Stimulated activated CD4-positive, alpha-beta T cell treated with anti-CD3 and anti-CD28 coated beads, Interleukin-1b, Interleukin-23, amount 100 ng/mL, for 48 hours (primary cell): ENCODE measurements at places on chromosomes 6 and 20.

GRCh38 chr20:51412333-51412871 lies 130.1 kb downstream of the NFATC2 start:
- DNase-seq: no peak

GRCh38 chr6:133807501-133807900 lies 81.4 kb upstream of the TCF21 start:
- no peak for DNase-seq

GRCh38 chr20:47445291-47445690 lies 56.4 kb upstream of the NCOA3 start:
- DNase-seq: no peak

DNA sequence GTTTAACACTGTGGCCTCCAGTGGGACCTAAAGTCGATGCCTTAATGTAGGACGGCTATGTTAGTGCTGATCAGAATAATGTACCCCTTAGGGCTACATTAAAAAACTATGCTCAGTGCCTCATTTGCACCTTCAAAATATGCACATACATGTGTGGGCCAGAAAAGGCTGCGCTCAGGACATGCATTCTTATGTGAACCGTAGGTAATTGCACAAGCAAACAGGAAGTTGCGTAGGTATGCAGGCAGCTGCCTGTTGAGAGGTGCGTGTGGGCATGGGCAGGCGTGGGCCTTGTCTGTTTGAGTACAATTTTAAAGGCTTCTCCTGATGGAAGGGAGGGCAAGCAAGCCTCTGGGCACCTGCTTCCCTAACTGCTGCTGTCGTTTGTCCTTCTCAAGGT lies 116.2 kb upstream of the JAG1 start:
- no peak for DNase-seq

GRCh38 chr6:35220711-35221110 lies 7.0 kb downstream of the SCUBE3 start:
- no peak for DNase-seq

- peak; percentile 45 for DNase-seq
These were observed 35.8 kb downstream of the RIPOR2 start for GRCh38 chr6:24899997-24900325.

- no peak for DNase-seq
These were observed 280.5 kb downstream of the SYNE1 start for GRCh38 chr6:152356662-152357061.

- DNase-seq: no peak
These were observed 20.9 kb upstream of the KCNG1 start for GRCh38 chr20:51043811-51044210.

DNA sequence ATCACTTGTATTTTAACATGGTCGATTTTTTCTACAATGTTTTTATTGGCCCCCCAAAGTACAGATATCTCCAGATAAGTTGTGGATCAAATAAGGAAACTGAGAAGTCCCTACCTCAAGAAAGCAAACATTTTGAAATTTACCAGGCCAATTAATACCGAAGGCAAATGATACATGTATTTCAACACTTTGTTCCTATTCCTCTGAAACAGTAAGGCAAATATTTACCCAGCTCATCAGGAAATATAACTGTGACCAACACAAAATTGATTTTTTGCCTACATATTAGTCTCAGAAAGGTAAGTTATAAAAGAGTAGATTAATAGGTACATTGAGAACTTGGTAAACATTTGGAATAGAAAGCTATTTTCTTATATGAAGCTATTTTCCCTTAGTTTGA lies 51.3 kb upstream of the ADGRF5 start:
- DNase-seq: no peak

GRCh38 chr6:125738276-125738675 lies 11.2 kb upstream of the HEY2 start:
- DNase-seq: no peak

- no peak for DNase-seq
These were observed 360.3 kb upstream of the KCNQ5 start for GRCh38 chr6:72261554-72261953.

DNA sequence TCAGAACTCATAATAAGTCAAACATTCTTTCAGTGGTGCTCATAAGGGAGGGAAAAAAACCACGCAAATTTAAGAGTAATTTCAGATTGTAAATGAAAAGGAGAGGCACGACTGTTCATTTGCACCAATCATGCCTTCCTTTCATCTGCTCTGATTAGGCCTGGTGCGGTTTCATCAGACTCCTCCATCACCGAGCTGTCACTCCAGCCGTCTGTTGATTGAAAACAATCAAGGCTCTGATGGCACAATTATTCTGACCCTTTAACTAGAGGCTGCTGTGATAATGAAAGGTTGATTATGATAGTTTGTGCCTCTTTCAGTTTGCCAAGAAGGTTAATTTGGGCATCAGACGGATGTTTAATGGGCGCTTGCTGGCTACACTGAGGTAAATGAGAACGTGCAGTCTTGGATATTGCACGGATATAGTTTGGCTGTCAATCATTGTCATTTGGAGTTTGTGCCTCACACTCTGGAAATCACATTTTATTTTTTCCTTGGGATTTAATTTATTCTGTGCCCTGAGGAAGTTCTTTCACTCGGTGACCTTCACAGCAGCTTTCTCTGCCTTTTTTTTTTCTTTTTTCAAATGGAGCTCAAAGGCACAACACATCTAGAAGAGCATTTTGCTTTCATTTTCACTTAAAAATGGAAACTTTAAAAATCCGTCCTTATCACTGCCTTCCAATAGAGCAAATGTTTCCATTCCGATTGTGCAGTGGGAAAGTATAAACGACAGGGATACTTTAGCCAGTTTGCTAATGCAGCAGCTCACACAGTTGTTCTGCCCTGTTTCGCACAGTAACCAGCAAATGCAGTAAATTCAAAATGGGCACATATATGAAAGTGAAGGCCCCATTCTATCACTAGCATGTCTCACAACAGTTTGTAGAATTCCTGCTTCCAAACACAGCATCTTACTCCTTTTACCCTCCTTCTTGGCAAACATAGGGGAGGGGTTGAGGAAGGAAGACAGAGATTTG lies 172.8 kb downstream of the KLHL32 start:
- no peak for DNase-seq

- no peak for DNase-seq
These were observed 853 bp downstream of the SLC22A3 start for GRCh38 chr6:160349020-160349441.

GRCh38 chr6:41191569-41191968 lies 9.4 kb downstream of the TREML2 start:
- DNase-seq: peak; percentile 37

DNA sequence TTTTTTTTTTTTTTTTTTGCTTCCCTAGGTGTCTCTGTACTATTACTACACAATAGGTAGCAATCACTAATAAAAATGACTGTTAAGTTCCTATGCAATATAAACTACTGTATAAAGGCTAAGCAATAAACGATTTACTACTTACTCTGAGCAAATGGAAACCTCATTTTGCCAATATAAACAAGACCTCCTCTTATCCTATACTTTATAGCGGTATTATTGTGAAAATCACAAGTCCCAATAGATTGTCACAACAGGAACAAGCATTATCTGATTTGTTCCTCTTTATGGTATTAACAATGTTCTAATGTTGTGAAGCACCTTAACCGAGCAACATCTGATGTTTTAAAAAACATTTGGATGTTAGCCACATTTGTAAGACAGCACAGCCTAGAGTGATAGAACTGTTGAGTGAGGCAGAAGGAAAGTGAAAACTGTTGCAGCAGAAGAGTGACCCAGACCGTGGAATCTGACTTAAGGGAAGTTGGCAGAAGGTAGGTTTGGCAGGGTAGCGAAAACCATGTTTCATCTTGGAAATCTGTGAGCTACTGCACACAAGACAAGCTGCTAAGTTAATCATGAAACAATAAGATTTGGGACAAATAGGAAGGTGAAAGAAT lies 94.2 kb downstream of the MYLK4 start:
- no peak for DNase-seq

GRCh38 chr6:52966101-52966500 lies 29.0 kb downstream of the GSTA4 start:
- DNase-seq: no peak

DNA sequence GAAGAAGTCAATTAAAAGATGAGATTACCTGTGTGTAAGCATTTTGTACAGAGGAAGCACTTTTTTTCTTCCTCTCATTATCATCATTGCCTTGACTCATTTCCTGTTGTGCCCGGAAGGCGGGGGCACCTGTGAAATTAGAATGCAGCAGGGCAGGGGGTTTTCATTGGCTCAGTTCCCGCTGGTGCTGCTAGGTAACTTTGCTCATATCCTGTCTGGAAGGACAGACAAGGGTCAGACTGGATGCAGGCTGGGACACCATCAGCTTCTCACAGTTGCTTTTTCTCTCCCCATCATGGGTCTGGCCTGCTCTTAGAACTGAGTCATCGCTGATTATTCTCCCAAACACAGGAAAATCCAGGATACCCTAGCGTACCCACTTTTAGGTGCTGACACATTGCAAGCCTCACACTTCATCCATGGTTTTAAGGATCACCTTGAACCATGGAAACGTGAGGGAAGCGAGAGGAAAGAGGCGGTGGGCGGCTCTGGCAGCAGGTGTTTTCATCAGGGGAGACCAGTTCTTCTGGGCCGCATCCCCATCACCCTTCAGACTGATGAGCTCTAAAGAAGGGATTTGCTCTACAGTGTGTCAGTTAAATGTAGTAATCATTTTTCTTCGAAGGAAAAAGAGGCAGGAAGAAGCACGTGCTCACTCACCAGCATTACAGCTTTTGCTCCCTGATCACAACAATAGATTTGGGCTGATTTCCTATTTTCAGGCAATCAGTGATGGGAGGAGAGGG lies 195.7 kb upstream of the SASH1 start:
- peak; percentile 71 for DNase-seq

- DNase-seq: no peak
These were observed 4.3 kb downstream of the CEBPB start for GRCh38 chr20:50194831-50195523.

GRCh38 chr20:60341062-60341461 lies 382.8 kb downstream of the CDH26 start:
- DNase-seq: no peak

DNA sequence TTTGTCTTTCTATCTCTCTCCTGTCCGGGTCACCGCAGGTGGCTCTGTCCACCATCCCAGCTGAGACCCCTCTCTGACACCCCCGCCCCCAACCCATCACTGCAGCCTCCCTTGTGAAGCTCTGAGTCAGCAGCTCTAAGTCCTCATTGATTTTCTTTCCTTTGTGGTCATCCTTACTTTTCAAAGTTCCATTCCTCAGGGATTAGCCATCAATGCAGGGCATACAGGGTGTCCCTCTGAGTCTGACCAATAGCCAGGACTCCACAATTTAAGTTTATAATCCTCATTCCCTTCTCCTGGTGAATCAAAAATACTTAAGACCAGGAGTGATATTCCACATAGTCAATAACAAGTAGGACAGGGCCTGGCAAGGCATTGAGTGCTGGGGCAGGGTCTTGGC lies 333.3 kb upstream of the CNR1 start:
- DNase-seq: no peak

- no peak for DNase-seq
These were observed 126.8 kb upstream of the SLC35B3 start for GRCh38 chr6:8562125-8562524.

GRCh38 chr6:145842693-145843546 lies 28.3 kb upstream of the FBXO30 start:
- no peak for DNase-seq
